Heart right ventricle (tissue), 16 donors: ENCODE measurements at places on chromosomes 2 and 18.
A peak's percentile ranks its signal among the peaks of the same experiment; 100 is the strongest.

DNA sequence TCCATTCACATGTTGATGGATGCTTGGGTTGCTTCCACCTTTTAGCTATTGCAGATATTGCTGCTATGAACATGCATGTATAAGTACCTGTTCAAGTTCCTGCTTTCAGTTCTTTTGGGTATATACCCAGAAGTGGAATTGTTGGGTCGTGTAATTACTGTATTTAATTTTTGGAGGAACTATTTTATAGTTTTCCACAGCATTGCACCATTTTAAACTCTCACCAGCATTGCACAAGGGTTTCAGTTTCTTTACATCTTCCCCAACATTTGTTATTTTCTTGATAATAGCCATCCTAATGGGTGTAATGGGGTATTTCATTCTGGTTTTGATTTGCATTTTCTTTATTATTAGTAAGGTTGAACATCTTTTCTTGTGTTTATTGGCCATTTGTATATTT is 16.0 kb downstream of the ACTR3 start:
- no peak for DNase-seq

DNA sequence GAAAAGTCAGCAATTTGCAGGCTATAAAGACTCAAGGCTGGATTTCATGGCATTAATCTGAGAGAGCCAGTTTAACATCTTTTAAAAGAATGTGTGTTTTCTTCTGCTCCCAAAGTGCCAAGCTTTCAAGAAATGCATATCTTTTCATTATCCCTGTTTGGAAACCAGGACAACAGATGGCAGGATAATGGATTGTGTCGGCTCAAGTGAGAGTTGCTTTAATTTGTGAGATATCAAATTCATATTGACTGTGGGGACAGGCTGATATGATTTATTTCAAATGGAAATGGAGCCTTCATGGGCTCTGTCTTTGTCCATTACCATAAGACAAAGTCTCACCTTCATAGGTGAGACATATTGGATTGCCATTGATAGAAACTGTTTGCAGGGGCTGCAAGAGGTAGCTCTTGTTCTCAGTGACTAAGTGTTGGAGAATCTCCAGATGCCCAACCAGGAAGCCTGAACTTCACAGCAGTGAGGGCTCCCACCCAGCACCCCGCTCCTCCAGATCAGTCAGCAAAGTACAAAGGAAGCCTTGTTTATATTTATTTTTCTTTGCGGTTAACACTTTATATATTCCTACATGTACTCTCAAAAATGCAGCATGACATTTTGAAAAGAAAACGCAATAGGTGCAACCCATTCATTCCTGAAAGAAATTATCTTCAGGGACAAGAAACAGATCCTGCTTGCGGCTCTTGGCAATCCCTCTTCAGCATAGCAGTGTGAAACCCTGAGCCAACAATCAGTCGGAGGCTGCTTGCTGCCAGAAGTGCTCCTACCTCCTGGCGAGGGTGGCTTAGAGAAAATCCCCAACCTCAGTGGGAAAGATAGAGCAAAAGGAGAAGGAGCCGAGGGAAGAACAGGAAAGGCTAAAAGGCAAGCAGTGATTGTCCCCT is 65.8 kb upstream of the ATL2 start:
- peak; percentile 9 for DNase-seq

- DNase-seq: no peak
Measured at GRCh38 chr2:48696881-48697280, 58.6 kb downstream of the LHCGR start.

- DNase-seq: no peak
Measured at GRCh38 chr2:3741396-3741795, 38.0 kb downstream of the DCDC2C start.
